ENCODE measurements at places on chromosomes 16 and 17.

DNA sequence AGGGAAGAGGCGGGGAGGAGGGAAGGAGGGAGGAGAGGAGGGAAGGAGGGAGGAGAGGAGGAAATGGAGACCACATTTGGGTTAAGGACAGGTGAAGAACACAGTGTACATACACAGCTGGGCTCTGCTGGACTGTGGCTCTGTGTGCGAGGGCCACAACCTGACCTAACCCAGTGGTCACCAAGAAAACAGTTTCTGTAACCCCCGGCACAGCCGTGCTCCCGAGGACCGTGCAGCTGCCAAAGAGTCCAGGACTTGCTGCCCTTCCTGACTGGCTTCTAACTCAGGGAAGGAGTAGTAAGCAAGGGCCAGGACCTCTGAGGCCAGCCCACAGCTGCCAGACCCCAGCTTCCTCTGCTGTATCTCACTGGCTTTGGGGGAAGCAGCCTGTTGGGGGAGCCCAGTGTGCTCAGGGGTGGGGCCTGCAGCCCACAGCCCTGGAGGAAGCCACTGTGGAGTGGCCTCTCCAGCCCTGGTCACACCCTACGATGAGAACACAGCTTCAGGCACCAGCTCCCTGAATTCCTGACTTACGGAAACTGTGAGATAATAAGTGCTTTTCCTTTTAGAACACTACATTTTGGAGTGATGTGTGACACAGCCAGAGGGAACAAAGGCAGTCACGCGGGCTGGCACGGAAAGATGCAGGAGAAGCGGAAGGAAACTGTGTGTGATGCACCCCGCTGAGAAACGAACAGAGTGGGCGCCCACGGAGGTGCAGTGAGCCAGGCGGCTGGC, 32.3 kb downstream of the SLC7A5 start:
- DNase-seq = no peak

DNA sequence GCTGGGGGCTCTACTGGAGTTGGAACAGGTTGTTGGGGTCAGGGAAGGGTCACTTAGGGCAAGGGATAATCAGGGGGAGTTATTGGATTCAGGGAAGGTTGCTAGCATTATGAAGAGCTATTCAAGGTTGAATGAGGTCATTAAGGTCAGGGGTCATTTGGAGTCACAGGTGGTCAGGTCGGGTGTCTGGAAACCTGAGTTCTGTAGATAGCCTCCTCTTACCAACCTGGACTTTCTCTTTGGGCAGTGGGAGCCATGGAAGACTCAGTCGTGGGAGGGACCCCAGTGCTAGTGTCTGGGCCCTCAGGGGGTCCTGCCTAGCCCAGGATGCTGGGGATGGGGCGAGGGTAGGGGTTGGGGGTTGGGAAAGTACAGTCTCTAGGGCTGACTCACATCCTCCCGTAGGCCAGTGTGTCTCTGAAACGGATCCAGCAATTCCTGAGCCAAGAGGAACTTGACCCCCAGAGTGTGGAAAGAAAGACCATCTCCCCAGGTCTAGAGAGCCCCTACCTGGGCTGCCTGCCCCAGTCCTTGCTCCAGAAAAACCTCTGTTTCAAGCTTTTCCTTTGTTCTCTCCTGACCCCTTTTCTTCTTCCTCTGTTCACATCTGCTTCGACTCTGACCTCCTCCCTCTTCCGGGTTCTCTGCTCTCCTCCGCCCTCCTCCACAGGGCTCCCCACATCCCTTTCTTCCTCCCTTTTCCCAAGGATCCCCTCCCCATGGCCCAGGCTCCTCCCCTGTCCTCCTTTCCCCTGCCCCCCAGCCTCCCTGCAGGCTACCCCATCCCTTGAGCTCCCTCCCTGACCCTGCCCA, 33.5 kb downstream of the ABCC3 start:
- DNase-seq = no peak

DNA sequence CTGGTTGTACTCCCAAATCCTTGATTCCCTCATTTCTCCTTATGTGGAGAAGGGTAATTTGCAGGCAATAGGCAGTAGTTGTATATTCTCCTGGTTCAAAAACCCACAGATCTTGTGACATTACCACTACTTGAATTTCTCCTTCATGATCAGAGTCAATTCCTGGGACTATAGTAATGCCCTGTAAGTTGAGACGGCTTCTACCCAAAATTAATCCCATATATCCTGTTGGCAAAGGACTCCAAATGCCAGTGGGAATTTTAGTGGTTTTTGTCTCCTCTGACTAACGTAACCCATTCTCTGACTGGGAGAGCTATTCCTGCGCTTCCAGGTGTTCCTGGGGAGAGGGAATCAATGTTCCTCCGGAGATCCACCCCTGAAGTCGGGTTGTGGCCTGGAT, 11.6 kb upstream of the ZNF689 start:
- no peak for DNase-seq

GRCh38 chr16:27758544-27758943, 208.6 kb downstream of the KATNIP start:
- DNase-seq = no peak

DNA sequence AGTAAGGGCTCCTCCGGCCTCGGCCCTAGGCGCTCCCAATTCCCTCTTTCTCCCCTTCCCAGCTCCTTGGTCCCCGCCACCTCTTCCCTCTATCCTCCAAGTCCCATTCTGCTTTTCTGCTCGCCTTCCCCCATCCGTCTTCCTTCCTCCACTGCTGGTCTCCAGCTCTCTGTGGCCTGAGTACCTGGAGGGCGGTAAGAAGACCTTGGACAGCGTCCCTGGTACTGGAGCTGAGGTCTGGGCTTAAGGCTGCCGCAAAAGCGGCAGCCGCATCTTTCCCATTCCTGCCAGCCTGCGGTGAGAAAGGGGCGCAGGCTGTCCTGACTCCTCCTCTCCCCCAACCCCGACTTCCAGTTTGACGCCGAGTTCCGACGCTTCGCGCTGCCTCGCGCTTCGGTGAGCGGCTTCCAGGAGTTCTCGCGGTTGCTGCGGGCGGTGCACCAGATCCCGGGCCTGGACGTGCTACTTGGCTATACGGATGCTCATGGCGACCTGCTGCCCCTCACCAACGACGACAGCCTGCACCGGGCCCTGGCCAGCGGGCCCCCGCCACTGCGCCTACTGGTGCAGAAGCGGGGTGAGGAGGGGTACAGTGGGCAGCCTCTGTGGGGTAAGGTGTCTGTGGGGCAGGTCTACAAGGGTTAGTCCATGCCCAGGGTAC, 471 bp downstream of the PARD6A start:
- DNase-seq = no peak

GRCh38 chr16:23186171-23186570, 3.6 kb downstream of the SCNN1G start:
- no peak for DNase-seq

- no peak for DNase-seq
Observed at GRCh38 chr17:17946093-17946492, 26.1 kb downstream of the TOM1L2 start.

DNA sequence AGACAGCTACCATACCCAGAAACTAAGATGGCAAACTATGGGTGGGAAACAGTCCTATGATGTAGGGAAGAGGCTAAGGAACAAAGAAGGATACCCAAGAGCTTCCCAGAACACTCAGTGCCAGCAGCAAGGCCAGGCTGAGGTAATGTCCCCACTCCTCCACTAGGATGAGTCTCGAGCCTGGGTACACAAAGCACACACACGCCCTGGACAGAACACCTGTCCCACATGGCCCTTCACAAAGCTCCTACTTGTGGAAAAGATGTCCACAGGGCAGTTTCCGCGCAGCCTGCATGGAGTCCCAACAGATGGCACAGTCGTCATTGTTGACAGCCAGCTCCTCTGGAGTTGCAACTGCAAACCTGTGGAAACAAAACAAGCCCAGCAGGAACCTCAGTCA, 23.9 kb downstream of the AMFR start:
- DNase-seq = no peak

DNA sequence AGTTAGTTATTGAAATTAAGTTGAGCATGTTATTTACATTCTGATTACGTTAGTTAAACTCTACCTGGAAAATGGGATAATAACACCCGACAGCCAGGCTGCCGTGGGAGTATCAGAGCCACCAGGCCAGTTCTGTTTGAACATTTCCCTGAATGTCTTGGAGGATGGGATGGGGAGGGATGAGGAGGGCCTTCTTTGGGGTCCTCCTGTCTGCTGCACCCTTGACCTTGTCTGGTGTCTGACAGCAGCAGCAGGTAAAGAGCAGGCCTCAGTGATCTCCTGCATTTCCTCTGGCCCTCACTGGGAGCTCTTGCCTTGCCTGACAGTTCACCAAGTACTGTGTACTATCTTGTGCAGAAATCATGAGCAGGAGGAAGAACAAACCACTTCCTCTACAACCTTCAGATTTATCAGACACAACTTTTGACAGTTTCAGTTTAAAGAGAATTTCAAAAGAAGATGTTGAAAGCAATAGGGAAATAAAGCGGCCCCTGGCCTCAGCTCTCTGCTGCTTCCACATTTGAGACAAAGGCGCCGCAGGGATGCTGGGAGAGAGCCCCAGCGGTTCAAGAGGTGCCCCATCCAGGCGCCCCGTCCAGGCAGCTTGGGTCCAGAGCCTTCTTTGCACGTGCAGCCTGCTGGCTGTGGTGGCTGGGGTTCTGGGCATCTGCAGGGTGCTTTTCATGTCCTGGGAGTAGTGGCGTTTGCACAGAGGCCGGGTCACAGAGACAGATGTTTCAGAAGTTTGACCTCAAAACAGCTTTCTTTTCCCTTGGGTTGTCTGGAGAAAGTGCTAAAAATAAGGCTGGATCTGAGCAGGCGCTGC, 25.3 kb downstream of the CMIP start:
- DNase-seq = no peak

DNA sequence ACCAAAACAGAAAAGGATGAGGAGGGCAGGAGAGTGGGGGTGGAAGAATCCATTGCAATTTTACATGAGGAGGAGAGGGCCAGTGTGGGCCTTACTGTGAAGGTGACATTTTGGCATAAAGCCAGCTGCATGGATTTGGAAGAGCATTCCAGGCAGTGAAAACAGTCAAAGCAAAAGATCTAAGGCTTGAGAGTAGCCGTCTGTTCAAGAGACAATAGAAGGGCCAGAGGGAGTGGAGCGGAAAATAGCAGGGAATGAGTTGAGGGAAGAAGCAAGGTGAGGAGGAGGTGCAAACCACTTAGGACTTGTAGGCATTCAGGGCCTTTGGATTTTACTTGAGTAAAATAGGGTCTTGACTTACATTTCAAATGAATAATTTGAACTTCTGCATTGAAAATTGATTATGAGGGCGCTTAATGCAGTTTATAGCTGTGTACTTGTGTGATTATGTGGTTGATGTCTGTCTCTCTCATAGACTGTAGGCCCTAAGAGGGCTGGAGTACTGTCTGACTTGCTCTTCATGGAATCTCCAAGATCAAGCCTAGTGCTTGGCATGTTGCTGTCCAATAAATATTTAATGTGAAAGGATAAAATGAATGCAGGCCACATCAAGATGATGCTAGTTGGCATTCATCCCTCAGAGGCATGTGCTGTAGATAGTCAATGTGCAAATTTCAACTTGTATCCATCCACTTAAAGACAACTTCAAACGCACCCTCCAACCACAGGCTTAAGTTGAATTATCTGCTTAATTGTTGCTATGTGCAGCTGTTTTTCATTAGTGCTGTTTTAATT, 772.1 kb upstream of the RBFOX1 start:
- DNase-seq = no peak
